ENCODE measurements at places on chromosomes 2 and 18.
A peak's percentile ranks its signal among the peaks of the same experiment; 100 is the strongest.

- DNase-seq: no peak
Observed at GRCh38 chr2:235836491-235836911, 331.7 kb downstream of the GBX2 start.

DNA sequence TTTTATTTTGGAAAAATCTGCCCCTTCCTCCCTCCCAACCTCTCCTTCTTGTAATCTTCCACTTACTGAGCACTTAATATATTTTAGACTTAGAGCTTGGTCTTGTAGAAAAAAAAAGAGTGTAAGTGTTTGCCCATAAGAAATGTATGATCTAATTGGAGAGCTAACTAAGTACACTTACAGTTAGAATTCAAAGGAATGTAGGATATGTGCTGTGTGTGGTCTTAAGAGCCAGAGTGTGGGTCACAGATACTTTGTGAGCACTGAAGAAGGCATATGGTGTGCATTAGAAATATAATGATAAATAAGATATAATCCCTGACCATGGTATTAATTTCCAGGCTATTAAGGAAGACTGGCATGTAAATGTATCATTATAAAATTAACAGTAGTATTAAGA is 91.8 kb upstream of the ZNF521 start:
- no peak for DNase-seq

DNA sequence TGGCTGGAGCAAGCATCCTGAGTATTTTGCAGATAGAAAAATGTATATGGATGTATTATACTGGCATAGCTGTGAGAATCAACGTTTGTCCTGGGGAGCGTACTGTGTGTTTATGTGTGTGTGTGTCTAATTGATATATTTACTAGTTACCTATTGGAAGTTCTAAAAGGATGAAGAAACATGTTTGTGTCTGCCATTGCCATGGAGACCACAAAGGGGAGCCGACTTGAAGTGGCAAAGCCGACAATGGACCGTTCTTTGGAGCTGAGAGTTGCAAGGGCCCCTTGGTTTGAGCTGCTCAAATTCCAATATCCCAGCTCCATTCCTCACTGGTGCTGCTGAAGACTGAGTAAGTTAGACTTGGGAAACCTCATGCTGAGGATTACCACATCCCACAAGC is 14.3 kb upstream of the SLC25A52 start:
- no peak for DNase-seq

DNA sequence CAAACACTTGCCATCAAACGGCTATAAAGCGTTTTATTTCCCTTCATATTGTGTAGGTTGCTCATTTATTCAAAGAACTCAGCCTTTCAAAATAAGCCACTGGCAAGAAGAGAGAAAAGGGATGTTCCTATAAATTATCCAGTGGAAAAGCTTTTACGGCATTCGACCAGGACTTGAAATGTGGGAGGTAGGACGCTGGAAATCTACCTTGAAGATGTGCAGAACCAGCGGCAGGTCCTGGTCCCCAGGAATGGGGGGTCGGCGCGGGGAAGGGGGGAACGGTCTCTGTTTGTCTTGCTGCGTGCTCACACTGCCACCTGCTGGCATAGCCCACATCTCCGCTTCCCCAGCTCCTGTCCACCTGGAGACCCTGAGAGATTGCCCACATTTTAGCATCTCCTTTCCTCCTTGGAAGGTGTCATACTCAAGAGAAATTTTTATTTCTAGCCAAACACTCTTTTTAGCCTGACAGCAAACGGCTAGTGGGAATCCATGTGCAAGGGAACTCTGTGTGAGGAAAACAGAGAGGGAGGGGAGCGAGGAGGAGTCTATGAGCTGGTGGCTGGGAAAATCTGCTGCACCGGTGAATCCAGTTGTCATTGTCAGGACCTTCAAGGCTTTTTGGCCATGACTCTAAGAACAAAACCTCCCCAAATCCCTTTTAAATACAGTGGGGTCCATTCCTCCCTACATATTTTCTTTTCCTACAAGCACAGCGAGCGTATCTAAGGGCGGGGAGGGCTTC is 349.0 kb upstream of the PKDCC start:
- no peak for DNase-seq

DNA sequence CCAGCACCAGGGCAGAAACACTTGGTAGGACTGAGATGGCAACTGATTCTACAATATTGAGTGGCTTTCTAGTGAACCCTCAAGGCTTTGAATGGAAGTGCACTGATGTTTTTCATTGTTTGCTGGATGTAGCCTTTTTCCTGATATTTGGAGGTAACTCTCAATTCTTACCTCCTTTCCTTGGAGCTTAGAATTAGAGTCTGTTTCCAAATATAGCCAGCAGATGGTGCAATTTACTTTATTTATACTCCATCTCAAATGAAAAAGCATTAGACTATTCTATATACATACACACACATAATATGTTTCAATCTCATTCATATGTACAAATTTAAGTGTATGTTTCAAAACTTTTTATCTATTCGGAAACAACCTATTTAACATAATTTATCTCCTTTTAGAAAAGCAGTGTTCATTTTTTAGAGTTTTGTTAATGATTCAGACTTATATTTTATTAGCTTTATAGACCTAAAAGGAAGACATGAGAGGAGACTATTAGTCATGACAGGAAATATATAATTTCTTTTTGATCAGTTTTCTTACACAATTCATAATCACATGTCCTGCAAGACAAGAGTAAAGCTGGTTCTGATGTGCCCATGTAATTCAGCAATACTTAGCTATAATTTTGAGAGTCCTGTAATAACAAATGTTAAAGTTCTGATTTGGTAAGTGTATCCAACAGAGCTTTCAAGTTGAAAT is 124.8 kb downstream of the NUP35 start:
- DNase-seq: no peak

- no peak for DNase-seq
Observed at GRCh38 chr2:190235101-190235500, 84.5 kb downstream of the HIBCH start.

- no peak for DNase-seq
Observed at GRCh38 chr2:102294802-102295489, 16.4 kb upstream of the IL1RL1 start.

DNA sequence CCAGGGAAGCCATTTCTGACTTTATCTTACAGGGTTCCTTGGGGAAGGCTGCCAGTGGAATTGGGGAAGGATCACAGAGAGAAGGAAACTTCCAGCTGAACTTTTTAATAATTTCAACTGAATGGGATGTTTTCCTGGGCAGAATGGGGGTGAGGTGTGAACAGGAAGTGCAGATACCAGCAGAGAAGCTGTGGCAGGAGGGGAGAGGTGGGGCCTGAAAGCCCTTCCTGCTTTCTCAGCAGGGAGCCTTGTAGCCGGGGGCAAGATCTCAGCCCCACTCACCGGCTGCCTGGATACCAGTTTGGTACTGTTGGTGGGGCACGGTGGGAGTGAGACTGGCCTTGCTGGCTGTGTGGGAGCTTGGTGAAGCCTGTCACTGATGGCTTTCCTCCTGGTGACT is 170.5 kb downstream of the ZBTB7C start:
- no peak for DNase-seq

DNA sequence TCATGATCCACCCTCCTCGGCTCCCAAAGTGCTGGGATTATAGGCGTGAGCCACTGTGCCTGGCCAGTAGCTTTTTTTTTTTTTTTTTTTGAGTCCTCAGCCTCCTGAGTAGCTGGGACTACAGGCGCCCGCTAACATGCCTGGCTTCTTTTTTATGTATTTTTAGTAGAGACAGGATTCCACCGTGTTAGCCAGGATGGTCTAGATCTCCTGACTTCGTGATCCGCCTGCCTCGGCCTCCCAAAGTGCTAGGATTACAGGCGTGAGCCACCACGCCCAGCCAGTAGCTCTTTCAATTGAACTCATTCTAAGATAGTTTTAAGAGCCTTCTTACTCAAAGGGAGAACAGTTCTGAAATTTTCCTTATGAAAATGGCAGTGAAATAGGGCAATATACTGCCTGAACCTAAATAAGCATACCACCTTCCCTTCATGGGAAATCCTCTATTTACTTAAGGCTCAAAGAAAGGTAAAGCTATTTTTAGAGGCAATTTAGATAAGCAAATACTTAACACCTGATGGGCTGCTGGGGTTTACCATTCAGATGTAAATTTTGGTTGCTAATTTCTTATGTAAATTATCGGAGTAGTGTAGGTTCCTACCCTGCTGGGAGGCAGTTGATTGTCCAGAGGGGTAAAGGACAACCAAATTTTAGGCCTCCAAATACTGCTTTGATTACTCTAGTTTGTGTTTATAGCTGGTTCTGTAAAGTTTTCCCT is 144.7 kb downstream of the GREB1L start:
- no peak for DNase-seq

GRCh38 chr18:58009166-58009565 is 34.9 kb upstream of the NEDD4L start:
- no peak for DNase-seq

GRCh38 chr2:60051991-60052390 is 501.5 kb downstream of the BCL11A start:
- no peak for DNase-seq

GRCh38 chr2:151423760-151424159 is 14.1 kb downstream of the RIF1 start:
- DNase-seq: no peak

GRCh38 chr2:10835052-10835970 is 22.7 kb upstream of the PDIA6 start:
- DNase-seq: peak; percentile 84

All from stimulated activated CD4-positive, alpha-beta T cell treated with anti-CD3 and anti-CD28 coated beads, Interleukin-4, amount 100 ng/mL, for 4 hours (primary cell).